ENCODE measurements at places on chromosomes 3 and 15. TPM values are rescaled to one million over a fixed set of nuclear protein-coding genes. Genes with fewer than 3 reads are reported as not detected.

The GP9 gene
- total RNA-seq = 8.6 TPM

GRCh38 chr3:121989943-121990342 is 32.1 kb downstream of the ILDR1 start:
- no peak for DNase-seq

DNA sequence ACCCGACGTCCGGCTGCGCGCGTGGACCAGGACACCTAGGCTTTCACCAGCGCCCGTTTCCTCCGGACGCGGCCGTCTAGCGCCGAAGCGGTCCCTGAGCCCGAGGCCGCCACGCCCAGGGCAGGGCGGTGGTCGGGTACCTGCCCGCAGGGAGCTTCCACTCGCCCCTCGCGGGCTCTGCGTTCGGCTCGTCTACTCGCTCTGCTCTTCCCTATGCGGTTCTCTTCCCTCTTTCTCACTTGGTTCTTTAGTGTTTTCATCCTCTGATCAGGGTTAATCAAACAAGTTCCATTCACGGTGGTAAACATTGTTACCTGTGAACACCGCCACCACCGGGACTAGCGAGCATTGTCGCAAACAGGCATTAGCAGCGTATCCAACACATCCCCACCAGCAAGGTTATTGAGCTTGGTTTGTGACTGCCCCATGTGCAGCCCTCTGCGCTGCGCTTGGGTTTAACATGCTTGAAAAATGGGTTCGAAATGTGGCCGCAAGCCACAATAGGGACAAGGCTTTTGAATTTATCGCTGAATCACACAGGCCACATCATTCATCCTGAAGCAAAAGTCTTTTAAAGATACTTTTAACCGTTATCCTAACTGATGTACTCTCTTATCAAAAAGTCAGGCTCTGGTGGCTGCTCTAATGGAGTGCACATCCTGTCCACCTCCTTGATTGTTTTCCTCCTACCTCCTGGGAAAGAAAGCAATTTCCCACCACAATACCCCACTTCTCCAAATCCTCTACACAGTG is 843 bp upstream of the CD47 start:
- DNase-seq = no peak

- DNase-seq = no peak
Observed at GRCh38 chr3:13066236-13066635, 7.0 kb downstream of the IQSEC1 start.

GRCh38 chr3:133887074-133887802 is 8.4 kb downstream of the RAB6B start:
- no peak for DNase-seq

The INTS14 gene
- 26.4 TPM for total RNA-seq

The CYP1A2 gene
- total RNA-seq = not detected

DNA sequence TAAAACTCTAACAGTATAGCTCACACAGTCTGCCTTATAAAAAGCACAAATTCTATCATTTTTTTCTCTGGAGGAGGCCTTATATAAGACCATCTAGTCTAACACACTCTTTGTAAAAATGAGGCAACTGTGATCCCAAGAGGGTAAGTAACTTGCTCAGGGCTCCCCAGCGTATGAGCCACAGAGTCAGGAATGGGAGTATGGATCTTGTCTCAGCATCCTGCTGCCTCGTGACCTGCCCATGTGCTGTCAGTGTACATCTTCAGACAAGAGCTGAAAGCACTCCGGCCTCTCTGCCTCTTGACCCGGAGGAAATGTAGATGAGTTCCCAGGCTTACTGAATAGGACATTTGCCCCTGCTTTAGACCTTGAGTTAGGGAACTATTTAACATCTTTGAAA is 28.4 kb upstream of the MEF2A start:
- DNase-seq = no peak

The ALPK3 gene
- total RNA-seq = 0.63 TPM

DNA sequence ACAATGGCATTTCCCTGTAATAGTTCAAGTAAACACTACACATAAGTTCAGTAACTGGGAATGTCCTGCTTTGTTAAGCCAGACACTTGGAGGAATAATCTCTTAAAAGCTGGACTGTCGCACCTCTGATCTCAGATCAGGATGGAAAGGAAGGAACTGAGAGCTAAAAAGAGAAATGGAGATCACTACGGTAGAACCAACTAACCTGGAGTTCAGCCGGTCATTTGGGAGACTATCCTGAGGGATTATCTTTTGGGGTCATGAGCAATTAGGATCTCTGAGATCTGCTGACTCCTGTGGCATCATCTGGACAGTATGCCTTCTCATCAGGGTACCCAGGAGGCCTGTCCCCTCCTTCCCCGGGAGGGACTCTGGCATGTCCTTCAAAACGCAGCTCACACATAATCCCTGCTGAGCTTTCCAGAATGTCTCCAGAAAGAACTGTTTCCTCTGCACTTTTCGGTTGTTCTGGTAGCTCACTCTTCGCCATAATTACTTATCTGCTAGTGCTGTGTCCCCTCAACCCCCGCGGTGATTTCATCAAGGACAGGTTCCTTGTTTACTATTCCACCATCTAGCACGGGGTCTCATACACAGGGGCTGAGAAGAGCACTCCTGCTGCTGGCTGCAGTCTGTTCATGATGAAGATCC is 115.6 kb downstream of the SENP2 start:
- DNase-seq = no peak

The TUBGCP4 gene
- total RNA-seq = 17.5 TPM

- DNase-seq = no peak
Observed at GRCh38 chr3:128279601-128279880, 126.3 kb downstream of the EEFSEC start.

DNA sequence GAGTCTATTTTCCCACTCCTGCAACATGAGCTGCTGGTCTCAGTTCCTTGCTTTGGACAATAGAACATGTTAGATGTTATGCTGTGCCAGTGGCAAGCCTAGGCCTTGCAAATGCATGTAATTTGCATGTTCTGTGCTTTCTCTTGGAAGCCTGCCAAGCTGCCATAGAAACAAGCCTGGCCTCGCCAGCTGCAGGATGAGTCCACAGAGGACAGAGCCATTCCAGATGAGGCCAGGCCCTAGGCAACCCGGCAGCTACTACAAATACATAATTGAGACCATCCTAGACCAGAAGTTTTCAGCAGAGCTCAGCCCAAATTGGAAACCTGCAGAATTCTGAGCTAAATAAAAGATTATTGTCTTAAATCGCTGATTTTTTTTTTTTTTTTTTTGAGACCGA is 39.6 kb downstream of the TRIM69 start:
- DNase-seq = no peak

DNA sequence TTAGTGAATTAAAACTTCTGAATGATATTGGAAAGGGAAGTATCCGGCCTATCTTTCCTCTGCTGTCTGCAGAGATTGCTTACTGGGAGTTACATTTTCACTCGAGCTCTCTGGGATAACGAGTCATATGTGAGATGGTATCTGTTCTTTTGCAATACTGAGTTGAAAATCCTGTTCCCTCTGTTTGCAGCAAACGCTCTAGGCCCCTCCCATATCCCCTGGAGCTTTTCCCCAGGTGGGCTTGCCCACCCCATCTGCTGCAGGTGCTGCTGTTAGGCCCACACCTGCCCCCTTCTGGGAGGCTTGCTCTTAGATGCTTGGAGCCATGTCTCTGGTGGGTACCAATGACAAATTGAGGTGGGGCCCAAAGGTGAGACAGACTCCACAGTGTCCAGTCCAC is 42.7 kb upstream of the MTMR10 start:
- DNase-seq = no peak

The CX3CR1 gene
- 203 TPM for total RNA-seq

DNA sequence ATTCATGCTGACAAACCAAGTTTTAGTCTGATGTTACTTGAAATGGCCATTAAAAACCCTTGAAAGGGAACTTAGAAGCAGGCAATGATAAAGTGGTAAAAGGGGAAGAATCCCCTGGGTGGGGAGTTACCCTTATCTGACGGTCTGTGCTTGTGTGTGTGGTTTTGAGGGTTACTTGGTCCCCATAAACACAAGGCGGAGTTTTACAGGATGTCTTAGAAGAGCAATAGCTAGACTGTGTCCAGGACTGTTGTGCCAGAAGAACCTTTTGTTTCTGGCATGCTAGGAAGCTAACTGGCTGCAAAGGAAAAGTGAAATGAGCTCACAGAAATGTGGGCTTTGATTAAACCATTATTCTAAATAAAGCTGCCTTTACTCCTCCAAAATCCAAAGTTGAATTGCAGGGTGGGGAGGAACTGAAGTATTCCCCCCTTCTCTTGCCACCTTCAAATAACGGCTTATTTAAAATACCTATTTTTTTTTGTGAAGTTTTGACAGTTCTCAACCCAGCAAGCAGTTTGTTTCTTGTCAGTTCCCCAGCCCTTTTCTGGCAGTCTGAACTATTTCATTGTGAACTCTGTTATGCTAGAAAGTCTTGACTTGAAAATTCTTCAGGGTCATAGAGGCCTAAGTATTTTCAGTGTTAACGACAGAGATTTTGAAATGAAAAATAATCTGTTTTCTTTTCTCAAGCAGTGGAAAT is 443.5 kb downstream of the OTOL1 start:
- no peak for DNase-seq

GRCh38 chr3:115790759-115791158 is 167.4 kb downstream of the GAP43 start:
- DNase-seq = peak; percentile 26

- no peak for DNase-seq
Observed at GRCh38 chr3:24981924-24982323, 446.1 kb upstream of the RARB start.

GRCh38 chr3:143769616-143770015 is 78.7 kb downstream of the SLC9A9 start:
- no peak for DNase-seq

GRCh38 chr15:50248994-50249582 is 16.4 kb downstream of the HDC start:
- DNase-seq = no peak

DNA sequence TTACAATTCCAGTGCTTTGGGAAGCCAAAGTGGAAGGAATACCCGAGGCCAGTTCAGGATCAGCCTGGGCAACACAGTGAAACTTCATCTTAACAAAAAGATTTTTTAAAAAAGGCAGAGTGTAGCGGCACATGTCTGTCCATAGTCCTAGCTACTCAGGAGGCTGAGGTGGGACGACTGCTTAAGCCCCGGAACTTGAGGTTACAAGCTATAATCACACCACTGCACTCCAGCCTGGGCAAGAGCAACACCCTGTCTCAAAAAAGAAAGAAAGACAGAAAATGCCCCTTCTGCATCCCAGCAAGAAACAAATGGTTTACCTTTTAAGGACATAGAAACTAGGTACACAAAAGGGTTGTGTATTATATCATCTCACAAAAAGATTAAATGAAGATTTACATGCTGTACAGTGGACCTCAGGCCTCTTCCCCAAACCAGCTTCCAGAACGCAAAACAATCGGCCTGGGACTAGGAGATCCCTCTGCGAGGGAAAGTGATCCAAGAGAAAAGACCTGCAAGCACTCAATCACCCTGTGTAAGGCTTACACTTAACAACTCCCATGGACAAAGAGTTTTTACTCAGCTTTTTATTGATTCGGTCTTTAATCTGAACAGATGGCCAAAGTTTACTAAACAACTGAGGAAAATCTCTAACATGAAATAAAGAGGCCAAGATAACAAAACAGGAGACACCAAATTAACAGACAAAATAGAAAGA is 21.2 kb downstream of the TFDP2 start:
- no peak for DNase-seq

DNA sequence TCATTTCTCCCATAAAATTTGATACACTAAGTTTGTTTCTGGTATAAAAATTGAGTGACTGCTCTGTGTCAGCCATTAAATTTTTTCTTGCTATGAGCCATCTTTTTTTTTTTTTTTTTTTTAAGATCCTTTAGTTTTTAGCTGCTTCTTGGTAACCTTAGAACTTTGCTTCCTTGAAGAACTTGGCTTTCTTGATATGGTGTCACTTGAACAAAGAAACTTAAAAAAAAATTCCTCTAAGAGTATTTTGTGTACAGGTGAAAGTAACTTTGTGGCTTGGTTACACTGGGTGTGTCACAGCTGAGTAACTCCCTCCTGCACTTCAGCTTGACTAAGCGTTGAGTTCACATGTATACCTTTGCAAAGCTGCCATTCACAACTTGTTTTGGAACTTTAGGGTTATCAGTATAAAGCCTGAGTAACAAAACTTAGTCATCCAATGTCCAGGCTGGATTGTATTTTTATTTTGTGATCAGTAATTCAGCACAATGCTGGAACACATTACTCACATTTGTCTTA is 6.5 kb downstream of the CHD2 start:
- peak; percentile 79 for DNase-seq

GRCh38 chr15:99961011-99961441 is 227.8 kb upstream of the LYSMD4 start:
- peak; percentile 23 for DNase-seq

DNA sequence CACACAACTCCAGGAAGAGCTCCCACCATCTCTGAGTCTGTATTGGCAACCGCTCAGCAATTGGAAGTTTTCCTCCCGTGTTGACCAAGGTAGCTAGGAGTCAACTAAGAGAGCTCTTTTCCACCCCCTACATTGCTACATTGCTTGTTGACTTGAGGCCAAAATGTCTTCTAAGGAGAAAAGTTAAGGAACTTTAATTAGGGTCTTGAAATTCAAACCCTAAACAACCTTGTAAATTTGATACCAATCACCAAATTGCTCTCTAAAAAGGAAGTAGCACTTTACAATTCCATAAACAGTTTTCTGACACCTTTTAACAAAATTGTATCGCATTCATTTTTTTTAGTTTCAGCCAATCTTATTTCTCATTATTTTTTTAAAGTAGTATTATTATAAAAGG is 35.5 kb upstream of the ST3GAL6 start:
- DNase-seq = no peak

The CCDC33 gene
- total RNA-seq = not detected

DNA sequence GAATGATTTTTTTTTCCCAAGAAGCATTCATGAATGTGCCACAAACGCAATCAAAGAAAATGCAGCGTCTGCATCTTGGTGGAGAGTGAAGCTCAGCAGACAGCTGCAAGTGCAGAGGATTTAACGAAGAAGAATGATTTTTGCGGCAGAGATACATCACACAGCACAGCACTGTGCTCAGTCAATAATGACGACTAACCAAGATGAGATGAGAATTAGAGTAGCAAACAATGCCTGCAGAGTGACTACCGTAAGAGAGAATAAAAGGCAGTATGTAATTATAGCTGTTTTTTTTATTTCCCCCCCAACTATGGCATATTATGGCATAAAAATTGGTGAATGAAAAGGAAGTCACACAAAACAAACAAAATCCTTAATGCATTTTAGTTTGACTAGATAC is 218.0 kb upstream of the ROBO1 start:
- no peak for DNase-seq

DNA sequence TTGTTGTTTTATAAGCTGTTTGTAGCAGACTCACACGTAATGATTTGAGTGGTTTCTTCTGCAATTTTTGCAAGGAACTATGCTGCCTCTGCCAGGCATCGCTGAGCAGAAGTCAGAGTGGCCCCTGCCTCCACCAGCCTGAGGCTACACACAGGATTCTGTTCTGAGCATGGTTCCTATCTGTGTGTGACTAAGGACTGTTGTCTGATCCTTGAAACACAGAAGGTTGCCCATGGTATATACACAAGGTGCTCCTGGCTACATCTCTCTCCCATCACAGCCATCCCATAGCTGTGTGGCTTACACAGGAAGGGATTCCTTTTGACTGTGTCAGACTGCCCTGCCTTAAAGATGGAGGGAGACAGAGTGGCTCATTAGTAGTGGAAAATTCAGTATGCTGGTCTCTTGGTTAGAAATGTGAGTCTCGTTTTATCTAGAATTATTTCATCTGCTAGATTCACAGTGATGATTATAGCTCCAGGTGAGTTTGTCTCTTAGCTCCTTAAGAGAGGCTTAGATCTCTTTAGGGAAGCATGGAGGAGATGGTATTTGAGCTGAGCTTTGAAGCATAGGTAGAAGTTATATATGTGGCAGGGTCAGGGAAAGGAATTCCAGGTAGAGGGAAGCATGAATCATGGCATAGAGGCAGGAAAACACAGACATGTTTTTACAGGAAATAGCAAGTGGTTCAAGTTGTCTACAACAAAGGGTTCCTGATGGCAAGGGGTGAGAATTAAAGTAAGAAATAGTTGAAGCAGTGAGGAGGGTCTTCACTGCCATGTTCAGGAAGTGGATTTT is 37.5 kb downstream of the SNAPC5 start:
- no peak for DNase-seq
